ENCODE measurements at places on chromosomes 6 and 20. TPM values are rescaled to one million over a fixed set of nuclear protein-coding genes. Genes with fewer than 3 reads are reported as not detected.

Gene SGK2
- total RNA-seq, result 6.7 TPM

Gene CFAP206
- total RNA-seq, result 0.99 TPM

Gene ACTL10
- total RNA-seq, result not detected

Gene TEAD3
- 7.9 TPM for total RNA-seq

Gene RNF182
- 3.3 TPM for total RNA-seq

Gene CALHM5
- 0.06 TPM for total RNA-seq

Data from A549 treated with Mapracorat at 1 μM for 4 hours (cell line).